ENCODE measurements at places on chromosomes 3 and 15. TPM values are rescaled to one million over a fixed set of nuclear protein-coding genes. Genes with fewer than 3 reads are reported as not detected.

Gene THRB
- 4.1 TPM for polyA plus RNA-seq

GRCh38 chr3:169746924-169747323 lies 17.9 kb downstream of the TERC start:
- DNase-seq, result no peak

DNA sequence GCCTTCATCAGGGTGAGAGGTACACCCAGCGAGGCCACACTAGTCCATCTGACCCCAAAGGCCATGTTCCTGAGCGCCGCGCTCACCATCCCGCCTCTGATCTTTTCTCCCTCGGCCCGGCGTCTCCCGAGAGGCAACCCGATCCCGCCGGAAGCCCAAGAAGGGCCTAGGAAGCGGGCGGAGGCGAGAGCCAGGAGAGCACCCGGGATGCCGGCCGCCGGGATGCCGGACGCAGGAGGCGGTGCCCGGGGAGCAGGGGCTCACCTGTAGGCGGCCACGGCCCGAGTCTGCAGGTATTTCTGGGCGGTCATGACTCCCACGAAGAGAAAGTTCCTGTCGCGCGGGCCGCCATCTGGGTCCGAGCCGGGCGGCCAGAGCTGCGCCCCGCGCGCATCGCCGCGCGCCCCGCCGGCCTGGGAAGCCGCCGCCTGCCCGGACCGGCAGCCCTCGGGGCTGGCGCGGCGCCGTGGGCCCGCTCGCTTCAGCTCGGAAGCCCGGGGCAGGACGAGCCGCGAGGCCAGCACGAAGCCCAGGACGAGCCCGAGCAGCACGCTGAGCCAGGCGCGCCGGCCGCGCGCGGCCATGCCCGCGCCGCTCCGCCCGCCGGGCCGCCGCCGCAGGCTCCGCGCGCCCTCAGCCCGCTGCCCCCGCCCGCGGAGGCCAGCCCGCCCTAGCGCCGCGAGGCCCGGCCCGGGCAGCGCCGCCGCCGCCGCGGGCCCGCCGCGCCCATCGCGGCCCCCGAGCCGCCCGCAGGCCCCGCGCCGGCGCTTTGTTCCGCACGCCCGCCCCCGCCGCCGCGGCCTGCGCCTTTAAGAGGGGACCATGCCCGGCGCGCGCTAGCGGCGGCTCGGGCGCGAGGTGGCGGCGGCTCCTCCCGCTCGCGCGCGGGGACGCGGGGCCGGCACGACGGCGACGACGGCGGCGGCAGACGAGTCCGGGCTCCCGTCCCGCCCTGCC lies 697 bp downstream of the CHSY1 start:
- no peak for DNase-seq

GRCh38 chr3:16533928-16534574 lies 20.6 kb upstream of the RFTN1 start:
- DNase-seq, result no peak

DNA sequence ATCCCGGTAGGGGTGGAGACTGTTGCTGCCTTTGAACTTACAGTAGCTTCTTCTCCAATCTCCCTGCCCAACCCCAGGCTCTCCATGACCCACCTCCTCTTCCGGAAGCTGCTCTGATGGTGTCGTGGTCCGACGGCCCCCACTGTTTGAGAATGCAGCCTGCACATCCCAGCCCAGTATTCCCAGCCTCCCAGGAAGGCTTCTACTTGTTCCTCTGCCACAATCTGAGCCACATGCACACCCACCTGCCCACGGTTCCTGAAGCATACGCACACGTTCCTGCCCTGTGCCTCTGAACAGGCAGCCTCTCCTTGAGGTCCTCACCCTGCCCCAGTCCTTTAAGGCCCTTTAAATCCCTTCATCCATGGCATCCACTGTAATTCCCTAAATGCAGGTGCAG lies 57.4 kb downstream of the ABTB1 start:
- no peak for DNase-seq

DNA sequence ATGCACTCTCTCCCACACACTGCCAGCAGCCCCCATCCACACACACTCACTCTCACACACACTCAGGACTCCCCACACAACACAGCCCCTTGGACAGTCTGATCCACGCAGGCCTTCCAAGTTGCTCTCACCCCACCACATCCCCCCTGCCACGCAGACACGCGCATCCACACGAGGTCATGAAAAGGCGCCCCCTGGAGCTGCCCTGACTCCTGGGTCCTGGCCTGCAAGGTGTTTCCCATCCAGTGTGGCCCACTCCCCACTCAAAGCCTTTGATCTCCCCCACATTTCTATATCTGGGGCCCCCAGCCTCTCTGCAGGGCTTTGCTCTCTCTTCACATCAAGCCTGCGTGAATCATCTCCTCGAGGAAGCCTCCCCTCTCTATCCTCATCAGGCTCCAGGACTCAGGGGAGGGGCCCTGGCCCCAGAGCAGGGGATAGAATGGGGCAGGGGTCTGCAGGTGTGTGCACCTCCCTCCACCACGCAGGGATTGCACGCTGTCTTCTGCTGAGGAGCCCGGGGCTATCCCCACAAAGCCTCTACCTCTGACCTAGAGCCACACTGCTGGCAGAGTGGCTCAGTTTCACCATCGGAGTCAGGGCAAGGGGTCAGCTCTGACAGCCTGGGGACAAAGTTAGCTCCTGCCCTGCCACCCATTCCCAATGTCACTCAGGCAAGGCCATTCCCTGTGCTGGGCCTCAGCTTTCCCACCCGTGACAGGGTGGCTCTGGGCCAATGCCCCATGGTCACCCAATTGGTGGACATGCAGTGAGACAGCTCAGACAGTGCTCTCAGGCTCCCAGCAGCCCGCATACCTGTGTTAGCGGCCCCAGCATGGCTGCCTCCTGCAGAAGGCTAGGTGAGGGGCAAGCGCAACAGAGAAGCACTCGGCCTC lies 6.4 kb downstream of the MYL3 start:
- DNase-seq, result no peak

Measured in left renal pelvis (tissue), 4 donors.